Upper lobe of right lung (tissue), 1 donor: ENCODE measurements at places on chromosomes 12 and 14. TPM values are rescaled to one million over a fixed set of nuclear protein-coding genes. Genes with fewer than 3 reads are reported as not detected.

DNA sequence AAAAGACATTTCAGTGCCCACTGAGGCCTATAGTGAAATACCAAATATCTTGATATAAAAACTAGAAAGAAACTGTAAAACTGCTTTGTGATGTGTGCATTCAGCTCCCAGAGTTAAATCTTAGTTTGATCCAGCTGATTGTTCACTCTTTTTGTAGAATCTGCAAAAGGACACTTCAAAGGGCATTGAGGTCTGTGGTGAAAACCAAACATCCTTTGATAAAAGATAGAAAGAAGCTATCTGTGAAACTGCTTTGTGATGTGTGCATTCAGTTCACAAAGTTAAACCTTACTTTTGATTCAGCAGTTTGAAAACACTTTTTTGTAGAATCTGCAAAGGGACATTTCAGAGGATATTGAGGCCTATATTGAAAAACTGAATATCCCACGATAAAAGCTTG is 290.7 kb upstream of the ALG10B start:
- no peak for DNase-seq

GRCh38 chr12:21607701-21608100 is 3.1 kb upstream of the GYS2 start:
- no peak for DNase-seq

- no peak for DNase-seq
Measured at GRCh38 chr14:71022939-71023338, 115.7 kb downstream of the PCNX1 start.

- DNase-seq, result no peak
Measured at GRCh38 chr12:42162193-42162592, 17.5 kb upstream of the GXYLT1 start.

GRCh38 chr14:77565289-77565993 is 51.0 kb downstream of the SPTLC2 start:
- no peak for DNase-seq

- no peak for DNase-seq
Measured at GRCh38 chr14:54758041-54758440, 144.6 kb downstream of the GCH1 start.

- no peak for DNase-seq
Measured at GRCh38 chr12:109966546-109966945, 29.6 kb downstream of the GIT2 start.

DNA sequence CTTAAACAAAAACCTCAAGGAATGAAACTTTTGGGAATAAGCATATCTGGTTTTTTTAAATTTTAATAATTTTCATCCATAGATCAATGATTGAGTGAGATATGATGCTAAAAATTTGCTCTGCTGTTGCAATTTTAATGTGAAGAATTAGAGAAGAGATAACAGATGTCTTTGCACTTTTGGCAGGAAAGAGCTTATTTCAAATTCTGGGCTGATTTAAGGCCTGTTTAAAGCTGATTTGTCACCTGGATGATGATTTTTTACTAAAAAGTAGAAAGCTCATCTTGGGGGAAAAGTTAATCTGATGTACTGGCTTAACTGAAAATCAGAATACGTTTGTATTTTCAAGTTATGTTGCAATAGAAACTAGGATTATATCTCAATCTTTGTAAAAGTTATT is 268.9 kb upstream of the NOVA1 start:
- no peak for DNase-seq

- DNase-seq, result no peak
Measured at GRCh38 chr12:56031987-56032386, 9.7 kb upstream of the RPS26 start.

DNA sequence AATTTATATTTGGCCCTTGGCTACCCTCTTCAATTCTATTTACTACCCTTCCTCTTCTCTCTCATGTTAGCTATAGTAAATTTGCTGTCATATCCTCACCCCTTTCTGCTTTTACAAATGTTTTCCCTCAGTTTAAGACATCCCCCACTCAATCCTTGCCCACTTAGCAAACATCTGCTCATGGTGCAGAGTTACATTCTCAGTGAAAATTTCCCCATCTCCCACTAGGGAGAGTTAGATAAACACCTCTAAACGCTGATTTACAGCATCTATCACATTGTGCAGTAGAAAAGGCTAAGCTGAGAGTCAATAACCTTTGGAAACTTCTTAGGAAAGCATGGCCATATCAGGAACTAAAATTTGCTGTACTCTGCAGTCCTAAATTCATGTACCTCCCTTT is 69.0 kb downstream of the DENND5B start:
- DNase-seq, result no peak

DNA sequence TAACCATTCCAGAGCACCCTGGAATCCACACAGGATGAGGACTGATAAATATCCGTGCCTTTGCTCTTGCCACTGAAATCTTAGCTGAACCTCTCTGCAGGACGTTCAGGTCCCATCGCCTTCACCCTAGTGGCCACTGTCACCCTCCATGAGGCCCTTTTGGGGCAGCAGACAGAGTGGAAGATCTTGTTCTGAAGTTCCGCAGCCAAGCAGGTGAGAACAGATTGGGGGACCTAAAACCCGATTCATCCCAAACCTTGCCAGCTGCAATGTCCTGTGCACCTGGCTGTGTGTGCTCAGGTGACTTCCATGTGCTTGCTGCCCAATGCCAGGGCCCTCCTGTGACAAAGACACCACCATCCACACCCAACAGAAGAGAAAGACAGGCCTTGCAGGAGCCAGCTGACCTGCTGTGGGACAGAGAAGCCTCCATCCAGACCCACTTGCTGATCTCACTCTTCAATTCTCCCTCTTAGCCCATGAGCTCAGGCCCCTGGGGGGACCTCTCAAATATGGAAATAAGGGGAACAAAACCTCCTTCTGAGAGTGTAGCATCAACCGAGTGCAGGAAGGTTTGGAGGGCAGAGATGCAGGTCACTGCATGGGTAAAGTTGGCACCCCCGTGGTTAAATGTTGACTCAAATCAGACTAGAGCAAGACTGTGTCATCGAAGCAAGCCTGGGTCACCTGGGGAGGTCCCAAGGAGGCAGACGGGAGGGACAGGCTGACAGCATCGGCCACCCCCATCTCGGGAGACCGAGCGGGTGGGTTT is 308.7 kb upstream of the DIO3 start:
- no peak for DNase-seq

- DNase-seq, result no peak
Measured at GRCh38 chr12:52119398-52120254, 40.1 kb downstream of the SMIM41 start.

- no peak for DNase-seq
Measured at GRCh38 chr12:19652386-19652785, 213.1 kb downstream of the AEBP2 start.

GRCh38 chr12:116360579-116361413 is 83.3 kb upstream of the MED13L start:
- no peak for DNase-seq

- DNase-seq, result no peak
Measured at GRCh38 chr12:20489645-20490044, 121.3 kb downstream of the PDE3A start.

- no peak for DNase-seq
Measured at GRCh38 chr14:70664698-70665447, 23.2 kb downstream of the TTC9 start.

DNA sequence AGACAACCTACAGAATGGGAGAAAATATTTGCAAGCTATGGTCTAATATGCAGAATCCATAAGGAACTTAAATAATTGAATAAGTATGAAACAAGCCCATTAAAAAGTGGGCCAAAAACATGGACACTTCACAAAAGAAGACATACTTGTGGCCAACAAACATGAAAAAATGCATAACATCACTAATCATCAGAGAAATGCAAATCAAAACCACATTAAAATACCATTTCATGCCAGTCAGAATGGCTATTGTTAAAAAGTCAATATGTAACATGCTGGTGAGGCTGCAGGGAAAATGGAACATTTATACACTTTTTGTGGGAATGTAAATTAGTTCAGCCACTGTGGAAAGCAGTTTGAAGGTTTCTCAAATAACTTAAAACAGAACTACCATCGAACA is 945.4 kb upstream of the FLRT2 start:
- DNase-seq, result no peak

GRCh38 chr14:84882830-84883229 is 647.1 kb upstream of the FLRT2 start:
- DNase-seq, result no peak

GRCh38 chr14:77151245-77151644 is 9.7 kb upstream of the ZDHHC22 start:
- DNase-seq, result no peak

DNA sequence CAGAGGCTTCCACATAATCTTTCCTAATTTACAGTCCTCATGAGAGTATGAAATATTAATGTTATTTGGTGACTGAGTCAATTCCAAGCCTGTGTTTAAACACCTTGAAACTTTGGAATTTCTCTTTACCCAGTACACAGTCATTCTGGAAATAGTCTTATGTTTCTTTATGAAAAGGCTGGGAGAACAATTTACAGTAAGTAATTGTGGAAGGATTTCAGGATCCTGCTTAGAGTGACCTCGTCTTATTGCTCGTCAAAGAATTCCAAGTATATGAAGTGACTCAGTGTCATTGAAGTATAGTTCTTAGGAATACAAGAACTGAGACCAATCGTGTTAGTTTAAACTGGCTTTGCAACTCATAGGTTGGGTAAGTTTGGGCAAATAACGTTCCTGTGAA is 634.2 kb downstream of the SLC16A7 start:
- no peak for DNase-seq

GRCh38 chr12:51924551-51925319 is 17.4 kb downstream of the ACVRL1 start:
- no peak for DNase-seq

DNA sequence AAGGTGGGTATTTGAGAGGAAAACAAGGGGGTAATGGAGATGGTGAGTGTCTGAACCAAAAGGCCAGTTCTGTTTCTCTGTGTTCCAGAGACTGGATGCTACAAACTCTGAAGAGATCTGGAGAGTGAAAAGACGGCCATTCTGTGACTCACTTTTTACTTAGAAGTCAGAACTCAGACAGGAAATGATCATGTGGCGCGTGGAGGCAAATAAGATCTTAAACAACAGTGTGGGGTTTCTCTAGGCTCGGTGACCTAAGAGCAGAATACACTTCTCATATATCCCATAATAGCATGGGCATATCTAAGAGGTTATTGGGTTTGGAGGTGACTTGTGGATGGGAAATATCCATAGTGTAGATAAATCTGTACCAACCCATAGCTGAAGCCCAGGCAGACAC is 463.5 kb downstream of the TMEM132D start:
- DNase-seq, result no peak

DNA sequence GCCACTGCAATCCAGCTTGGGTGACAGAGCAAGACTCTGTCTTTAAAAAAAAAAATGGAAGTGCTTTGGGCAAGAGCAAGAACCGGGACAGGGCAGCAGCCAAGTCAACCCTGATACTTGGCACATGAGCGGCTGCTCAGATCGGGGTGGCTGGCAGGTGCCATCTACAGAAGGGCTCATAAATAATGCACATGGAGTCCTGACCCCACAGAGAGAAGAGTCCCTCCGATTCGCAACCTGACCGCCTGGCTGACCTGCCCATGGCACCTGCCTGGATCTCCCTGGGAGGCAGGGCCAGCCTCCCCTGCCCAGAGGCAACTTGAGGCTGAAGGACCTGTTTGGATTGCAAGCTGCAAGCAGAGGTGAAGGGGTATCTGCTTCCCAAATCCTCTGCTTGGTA is 9.6 kb upstream of the TMEM120B start:
- no peak for DNase-seq

GRCh38 chr12:62290846-62291245 is 30.6 kb downstream of the USP15 start:
- DNase-seq, result no peak

DNA sequence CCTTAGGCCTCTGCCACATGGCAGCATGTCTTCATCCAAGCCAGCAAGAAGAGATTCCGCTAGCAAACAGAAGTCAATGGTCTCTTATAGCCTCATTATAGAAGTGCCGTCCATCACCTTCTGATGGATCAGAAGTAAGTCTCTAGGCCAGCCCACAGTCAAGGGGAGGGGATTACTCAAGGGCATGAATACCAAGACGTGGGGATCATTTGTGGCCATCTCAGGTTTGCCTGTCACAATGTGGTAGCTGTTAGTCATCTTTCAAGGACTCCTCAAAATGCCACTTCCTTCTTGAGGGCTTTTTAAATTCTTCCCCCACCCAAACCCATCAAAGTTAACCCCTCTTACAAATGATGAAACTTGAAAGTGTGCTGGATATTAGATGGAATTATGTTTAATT is 8.1 kb upstream of the ADCY6 start:
- no peak for DNase-seq

GRCh38 chr12:2531371-2531770 is 263.4 kb upstream of the FKBP4 start:
- DNase-seq, result no peak

RTN1 gene
- 9.6 TPM for total RNA-seq

LAG3 gene
- 1.5 TPM for total RNA-seq

GPR65 gene
- total RNA-seq, result 7.7 TPM

MTA1 gene
- total RNA-seq, result 74.8 TPM

PLA2G1B gene
- total RNA-seq, result 62.2 TPM

RILPL1 gene
- 17.9 TPM for total RNA-seq

DNM1L gene
- total RNA-seq, result 48.5 TPM

LRTM2 gene
- not detected for total RNA-seq

ABHD12B gene
- total RNA-seq, result 0.43 TPM
